ENCODE measurements at places on chromosomes 1 and 21.

DNA sequence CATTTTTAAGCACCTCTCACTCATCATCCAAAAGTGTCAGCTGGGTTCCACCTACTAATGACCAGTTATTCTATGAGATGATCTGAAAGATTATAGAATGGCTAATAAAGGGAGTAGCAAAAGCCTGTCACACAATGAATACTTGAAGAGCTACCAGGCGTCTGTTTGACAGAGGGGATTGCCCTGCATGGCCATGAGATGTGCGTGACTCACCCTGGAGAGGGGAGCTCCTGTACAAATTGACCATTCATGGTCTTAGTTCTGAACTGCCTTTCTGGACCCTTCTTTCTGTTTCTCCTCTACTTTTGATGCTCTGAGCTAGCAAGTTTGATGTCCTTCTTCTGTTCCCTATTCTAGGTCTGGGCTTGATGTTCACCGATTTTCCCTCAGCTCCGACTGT is 85.2 kb upstream of the ABCD3 start:
- DNase-seq: no peak

- no peak for DNase-seq
Observed at GRCh38 chr1:147515045-147515869, 26.0 kb upstream of the BCL9 start.

DNA sequence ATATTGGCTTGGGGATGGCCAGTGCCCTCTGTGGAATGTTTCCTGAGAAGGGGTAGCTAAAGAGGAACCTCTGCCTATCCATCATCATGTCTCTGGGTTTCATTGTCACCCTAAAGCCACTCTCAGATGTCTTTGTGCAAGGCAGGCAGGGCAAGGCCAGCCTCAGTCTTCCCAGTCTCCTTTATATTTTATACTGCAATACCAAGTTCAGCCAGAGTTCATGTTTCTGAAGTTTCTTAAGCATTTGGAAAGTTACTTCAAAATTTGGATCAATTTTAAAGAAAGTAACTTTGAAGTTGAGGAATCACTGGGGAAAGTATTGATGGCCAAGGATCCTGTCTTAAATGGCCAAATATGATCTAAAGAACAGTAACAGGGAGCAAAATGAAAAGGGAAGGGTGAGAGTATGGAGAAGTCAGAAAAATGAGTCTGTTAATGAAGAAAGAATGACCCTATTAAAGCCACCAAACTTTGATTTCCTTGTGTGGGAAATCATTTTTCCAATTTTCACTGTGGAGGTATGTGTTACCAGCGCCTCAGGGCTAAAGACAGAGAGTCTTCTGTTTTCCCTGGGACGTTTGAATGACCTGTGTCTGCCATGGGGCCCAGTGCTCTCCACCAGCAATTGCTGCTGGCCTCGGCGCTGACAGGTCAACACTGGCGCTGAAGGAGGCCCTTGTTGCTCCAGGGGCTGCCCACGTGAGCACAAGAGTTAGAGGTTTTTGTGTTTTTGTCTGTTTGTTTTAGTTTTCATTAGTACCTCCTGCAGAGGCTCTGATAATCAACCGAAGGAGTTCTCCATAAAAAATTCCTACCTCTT is 93.9 kb downstream of the ATP5PO start:
- DNase-seq: peak; percentile 10

GRCh38 chr1:203130358-203130985 is 2.9 kb downstream of the ADORA1 start:
- no peak for DNase-seq

- DNase-seq: peak; percentile 20
Observed at GRCh38 chr1:231691618-231692259, 65.1 kb downstream of the DISC1 start.

DNA sequence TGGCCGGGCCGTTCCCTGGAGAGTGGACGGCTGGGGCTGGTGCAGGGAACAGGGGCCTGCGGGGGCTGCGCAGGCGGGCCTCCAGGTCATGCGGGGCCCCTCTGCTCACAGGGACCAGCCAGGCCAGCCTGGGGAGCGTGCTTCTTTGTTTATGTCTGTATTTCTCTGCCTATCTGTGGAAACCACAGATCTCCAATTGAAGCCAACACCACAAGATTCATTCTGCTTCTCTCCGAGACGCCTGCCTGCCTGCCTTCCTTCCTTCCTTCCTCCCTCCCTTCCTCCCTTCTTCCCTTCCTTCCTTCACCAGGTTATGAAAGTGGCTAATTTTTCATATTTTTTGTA is 39.9 kb upstream of the HMGN1 start:
- DNase-seq: no peak

DNA sequence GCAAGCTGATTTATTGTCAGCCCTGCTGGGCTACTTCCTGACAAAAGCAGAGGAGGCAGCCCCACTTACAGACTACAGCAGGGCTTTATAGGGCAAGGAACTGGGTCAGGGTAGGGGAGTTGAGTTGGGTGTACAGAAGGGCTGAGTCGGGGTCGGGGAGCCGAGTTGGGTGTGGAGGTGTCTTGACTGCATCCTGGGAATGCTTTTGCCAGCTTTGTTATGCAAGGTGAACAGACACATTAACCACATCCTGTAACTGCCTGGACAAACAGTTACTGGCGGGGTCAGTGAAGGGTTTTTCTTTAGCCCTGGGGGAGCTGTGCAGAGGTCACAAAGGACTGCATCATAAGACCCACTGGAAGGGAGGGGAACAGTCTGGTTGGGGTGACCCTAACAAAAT is 39.1 kb upstream of the GBP5 start:
- no peak for DNase-seq

DNA sequence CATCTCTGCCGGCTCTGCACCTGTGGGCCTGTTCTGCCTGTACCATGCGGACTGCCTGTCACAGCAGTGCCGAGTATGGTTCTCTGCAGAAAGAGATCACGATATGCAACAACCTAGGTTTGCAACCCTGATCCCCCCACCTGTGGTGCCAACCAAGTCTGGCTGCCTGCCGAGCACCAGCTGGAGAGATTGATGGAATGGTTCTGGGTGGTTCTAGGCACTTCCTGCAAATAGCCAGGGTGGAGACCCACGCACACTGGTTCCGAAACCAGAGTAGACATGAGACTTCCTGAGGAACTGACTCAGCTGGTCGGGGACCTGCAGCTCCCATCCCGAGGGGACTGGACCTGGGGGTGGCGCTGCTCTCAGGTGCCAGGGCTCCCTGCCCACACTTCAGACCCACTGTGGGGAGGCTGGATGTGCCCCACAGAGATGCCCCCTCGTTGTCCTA is 5.4 kb downstream of the TPRG1L start:
- DNase-seq: no peak

DNA sequence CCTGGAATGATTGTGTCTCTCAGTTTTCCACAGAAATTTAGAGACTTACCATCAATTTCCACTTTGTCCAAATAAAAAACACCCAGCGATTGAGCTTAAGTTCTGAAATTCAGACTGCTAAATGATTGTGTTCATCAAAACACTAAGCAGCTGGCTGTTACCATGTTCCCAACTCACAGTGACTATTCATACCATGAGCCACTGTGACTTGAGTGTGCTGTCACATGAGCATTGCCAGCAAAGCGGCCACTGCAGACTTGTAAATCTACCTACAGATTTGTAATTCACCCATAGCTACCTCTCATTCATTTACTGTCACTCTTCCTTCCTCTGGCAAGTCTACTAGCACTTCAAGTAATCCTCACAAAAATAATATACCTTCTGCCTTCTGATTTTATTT is 17.2 kb upstream of the PRKAB2 start:
- no peak for DNase-seq

DNA sequence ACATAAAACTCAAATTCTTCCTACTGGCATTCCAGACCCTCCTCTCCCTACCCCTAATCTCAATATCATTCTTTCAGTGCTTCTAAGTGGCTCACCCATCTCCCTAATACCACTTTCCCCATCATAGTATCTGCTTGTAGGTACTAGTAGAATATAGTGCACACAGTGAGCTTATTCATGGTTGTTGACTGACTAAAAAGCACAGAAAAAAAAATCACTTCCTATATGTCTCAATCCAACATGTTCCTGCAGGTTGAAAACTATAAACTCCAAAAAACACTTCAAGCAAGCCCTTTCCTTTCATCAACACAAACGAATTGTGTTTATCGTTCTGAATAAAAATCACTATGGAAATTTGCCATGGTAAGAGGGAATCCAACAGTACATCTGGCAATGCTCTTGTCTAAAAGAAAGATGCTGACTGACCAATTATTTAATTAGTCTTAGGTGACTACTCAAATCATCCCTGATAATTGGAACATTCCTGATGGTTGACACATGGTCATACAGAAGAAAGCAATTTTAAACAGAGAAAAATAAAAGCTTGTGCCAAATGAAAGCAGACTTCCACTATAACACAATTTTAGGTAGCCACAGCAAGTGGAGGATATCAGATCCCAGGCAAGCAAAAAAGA is 87.1 kb downstream of the NDUFS5 start:
- no peak for DNase-seq

DNA sequence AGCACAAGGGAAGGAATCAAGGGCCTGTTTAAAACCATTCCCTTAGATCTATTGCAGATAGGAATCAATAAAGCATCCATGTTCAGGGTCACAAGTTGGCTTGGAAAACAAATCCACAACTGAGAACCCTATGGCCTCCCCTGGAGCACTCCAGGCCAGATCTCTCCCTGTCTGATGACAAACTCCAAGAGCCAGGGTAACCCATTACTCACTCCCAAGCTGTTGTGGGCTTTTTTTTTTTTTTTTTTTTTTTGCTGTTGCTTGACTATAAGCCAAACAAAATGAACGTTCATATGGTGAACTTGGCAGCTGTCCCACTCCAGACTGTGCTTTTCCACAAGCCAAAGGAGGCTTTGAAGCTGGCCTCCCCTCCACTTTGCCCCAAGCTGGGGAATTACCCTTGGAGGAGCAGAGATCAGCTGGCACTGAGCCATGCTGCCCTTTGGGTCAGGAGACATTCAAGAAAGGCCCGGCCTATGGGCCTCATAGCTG is 35.7 kb upstream of the VAV3 start:
- DNase-seq: peak; percentile 22

DNA sequence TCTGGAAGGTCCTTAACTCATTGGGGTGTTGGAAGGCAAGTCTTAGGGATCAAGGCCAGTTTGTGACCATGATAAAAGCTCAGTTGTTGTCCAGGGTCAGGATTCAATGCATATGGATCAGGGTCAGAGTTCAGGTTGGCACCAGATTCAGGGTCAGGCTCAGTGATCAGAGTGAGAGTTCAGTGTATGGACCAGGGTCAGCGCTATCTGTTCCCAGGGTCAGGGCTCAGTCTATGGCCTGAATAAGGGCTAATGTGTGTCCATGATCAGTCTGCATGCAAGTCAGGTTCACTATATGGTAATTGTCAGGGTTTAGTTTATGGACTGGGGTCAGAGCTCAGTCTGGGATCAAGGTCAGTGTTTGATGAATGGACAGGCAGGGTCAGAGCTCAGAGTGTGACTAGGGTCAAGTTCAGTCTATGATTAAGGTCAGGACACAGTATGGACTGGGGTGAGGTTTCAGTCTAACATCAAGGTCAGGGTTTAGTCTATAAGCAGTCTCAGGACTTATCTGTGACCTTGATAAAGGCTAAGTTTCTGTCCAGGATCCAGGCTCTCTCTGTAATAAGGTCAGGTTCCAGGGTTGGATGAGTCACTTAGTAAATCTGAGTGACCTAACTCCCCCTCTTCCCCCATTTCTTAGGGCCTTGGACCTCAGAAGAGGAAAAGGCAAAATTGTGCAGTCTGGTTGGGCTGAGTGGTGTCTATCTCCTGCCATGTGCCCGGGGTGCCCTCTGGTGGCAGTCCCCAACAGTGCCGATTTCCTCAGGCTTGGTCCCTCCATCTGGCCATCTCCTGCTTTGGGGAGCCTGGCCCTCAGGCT is 23.8 kb downstream of the KNCN start:
- peak; percentile 90 for DNase-seq

DNA sequence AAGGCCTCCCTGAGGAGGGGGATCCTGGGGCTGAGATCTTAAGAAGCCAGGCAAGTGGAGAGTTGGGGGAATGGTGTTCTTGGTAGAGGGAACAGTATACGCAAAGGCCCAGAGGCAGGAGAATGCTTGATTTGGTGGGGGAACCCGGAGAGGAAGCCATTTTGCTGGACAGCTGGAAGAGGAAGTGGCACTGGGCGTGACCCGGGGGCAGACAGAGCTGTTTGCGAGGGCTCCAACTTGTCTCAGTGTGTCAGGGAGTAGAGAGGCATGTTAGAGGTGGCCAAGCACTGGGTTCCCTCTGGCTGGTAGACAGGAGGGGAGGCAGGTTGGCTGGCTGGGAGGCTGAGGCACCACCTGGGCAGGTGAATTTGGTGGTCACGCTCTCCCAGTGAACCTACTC is 96.3 kb upstream of the ACTL8 start:
- peak; percentile 28 for DNase-seq
